ENCODE measurements at places on chromosomes 13 and 19. TPM values are rescaled to one million over a fixed set of nuclear protein-coding genes. Genes with fewer than 3 reads are reported as not detected.

- DNase-seq = no peak
Measured at GRCh38 chr13:57212989-57213388, 46.0 kb downstream of the PRR20E start.

Gene PRSS57
- not detected for total RNA-seq

Gene PCDH8
- 8.1 TPM for total RNA-seq

Gene ZSCAN22
- total RNA-seq = 5.4 TPM

- DNase-seq = no peak
Measured at GRCh38 chr19:39203372-39204341, at the start of gene SYCN. Gene SYCN, minus strand, starts transcription at chr19:39204263. Its CDS starts 9 bp downstream, at chr19:39204254.

GRCh38 chr19:56933014-56933705 lies 92.6 kb upstream of the PEG3 start:
- no peak for DNase-seq

- no peak for DNase-seq
Measured at GRCh38 chr13:44493213-44493812, 82.8 kb downstream of the TSC22D1 start.

Gene SLC25A41
- 1.1 TPM for total RNA-seq
